LHCN-M2 (cell line): ENCODE measurements at places on chromosomes 5 and 9. TPM values are rescaled to one million over a fixed set of nuclear protein-coding genes. Genes with fewer than 3 reads are reported as not detected.

The PCDHA1 gene
- total RNA-seq = 0.06 TPM in 2 replicates

The SLC34A1 gene
- not detected in 2 replicates for total RNA-seq

The IFNE gene
- total RNA-seq = 0.75 and 1.7 TPM in 2 replicates

The GZMA gene
- not detected in 2 replicates for total RNA-seq

The PPP2R2B gene
- 0.75 and 1.0 TPM in 2 replicates for total RNA-seq

The STPG3 gene
- not detected in 2 replicates for total RNA-seq

The PAEP gene
- not detected in 2 replicates for total RNA-seq

The ZNF883 gene
- total RNA-seq = 0.51 and 1.0 TPM in 2 replicates

The HSD17B3 gene
- total RNA-seq = not detected in 2 replicates

The ANKRD20A1 gene
- not detected in 2 replicates for total RNA-seq

The ZNF618 gene
- total RNA-seq = 3.7 and 5.1 TPM in 2 replicates

The CCDC112 gene
- 10.2 and 12.4 TPM in 2 replicates for total RNA-seq

The SLC36A2 gene
- total RNA-seq = not detected in 2 replicates

The GAS1 gene
- 159 TPM in 2 replicates for total RNA-seq
